ENCODE measurements at places on chromosomes 3 and 15.

- no peak for DNase-seq
These were observed 23.0 kb downstream of the ITGA11 start for GRCh38 chr15:68408971-68409370.

DNA sequence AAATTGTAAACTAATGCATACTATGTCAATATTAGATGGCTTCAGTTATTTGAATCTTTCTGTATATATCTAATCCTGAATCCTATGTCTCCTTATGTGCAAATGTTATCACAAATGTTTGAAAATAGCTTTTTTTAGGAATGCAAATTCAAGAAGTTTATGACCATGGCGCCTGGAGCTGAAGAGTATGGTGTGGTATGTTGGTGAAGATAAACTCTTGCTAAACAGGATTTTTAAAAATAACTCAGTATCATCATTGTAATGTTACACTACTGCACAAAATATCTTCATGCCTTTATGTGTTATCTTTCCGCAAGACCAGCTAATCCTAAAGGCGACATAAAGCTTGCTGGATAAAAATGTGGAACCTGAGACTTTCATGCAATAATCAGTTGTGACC lies 382.6 kb downstream of the ROBO1 start:
- DNase-seq = no peak

GRCh38 chr3:133113526-133113925 lies 75.3 kb downstream of the TMEM108 start:
- DNase-seq = no peak

- DNase-seq = peak; percentile 54
These were observed 2.5 kb upstream of the HACD2 start for GRCh38 chr3:123587401-123587800.

- no peak for DNase-seq
These were observed 190.4 kb downstream of the MEGF11 start for GRCh38 chr15:66063147-66063546.

- no peak for DNase-seq
These were observed 649.2 kb downstream of the ZPLD1 start for GRCh38 chr3:103083848-103084631.

DNA sequence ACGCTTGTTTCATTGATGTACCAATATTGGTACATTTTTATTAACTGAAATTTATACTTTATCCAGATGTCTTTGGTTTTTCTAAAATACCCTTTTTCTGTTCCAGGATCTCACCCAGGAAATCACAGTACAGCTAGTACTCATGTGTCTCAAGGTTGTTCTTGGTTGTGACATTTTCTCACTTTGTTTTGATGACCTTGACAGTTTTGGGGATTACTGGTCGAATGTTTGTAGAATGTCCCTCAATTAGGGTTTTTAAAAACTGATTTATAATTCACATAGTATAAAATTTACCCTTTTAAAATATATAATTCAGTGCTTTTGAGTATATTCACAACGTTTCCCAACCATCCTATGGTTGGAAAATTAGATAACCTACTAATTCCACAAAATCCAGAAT lies 6.3 kb upstream of the SNRPN start:
- no peak for DNase-seq

DNA sequence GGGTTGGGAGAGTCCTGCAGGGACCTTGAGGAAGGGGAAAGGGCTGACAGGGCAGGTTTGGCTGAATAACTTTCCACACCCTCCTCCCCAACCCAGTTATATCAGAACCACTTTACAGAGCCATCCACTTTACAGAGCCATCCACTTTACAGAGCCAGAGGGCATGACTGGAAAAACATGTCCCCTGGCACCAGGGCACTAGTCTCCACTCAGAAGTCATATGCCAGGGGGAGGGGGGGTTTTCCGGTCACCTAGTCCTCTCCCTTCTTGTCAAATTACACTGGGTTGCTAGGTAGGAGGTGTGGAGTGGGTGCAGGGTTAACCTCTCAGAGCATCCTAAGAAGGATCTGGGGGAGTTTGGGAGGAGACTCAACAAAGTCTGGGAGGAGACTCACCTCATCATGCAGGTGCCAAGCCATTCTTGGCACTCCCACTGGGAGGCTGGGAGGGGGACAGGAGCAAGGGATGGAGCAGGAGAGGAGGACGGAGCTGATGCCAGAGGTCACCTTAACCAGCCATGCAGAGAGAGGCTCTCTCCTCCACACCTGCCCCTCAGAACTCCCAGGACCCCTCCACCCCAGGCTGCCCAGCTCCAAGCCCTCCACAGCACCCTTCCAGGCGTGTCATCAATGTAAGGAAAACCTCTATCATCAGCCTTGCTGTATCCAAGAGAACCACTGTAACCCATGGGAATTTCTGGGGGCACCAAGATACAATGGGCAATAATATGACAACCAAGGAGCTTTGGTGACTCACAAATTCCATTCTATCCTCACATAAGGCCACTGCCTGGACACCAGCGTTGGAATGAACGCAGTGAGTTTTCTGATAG lies 1.7 kb downstream of the LRRC2 start:
- no peak for DNase-seq

- no peak for DNase-seq
These were observed 7.6 kb upstream of the ARHGEF26 start for GRCh38 chr3:154113609-154114008.

GRCh38 chr3:113894927-113895326 lies 52.9 kb upstream of the ZDHHC23 start:
- DNase-seq = no peak

DNA sequence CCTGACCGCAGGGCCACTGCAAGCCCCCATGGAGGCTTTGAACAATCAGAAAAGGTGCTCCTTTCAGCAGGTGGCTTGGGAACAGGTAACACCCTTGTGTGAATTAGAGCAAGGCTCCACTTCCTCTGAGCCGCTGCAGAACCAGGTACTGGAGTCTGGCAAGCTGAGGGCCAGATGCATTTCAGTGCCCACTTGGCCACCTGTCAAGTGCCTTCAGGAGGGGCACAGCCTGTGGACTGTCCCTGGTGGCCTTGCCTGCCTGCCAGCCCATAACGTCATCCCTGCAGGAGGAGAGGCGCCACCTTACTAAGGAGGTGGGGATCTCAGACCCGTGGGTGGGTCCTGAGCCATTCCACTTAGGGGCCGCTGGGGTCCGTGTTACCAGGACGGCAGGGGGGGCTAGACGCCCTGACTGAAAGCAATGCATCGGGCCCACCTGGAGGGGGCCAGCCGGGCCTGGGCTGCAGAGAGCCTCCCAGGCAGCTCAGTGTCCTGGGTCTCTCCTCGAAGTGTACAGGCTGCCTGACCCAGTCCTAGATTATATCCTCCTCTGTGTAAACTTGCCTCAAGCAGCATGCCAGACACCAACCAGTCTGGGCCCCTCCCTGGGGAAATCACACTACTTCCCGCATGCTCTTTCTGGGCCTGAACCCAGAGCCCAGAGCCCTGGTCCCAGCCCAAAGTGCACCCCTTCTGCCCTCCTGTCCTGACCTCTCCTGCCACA lies 16.1 kb downstream of the SPTBN5 start:
- no peak for DNase-seq

DNA sequence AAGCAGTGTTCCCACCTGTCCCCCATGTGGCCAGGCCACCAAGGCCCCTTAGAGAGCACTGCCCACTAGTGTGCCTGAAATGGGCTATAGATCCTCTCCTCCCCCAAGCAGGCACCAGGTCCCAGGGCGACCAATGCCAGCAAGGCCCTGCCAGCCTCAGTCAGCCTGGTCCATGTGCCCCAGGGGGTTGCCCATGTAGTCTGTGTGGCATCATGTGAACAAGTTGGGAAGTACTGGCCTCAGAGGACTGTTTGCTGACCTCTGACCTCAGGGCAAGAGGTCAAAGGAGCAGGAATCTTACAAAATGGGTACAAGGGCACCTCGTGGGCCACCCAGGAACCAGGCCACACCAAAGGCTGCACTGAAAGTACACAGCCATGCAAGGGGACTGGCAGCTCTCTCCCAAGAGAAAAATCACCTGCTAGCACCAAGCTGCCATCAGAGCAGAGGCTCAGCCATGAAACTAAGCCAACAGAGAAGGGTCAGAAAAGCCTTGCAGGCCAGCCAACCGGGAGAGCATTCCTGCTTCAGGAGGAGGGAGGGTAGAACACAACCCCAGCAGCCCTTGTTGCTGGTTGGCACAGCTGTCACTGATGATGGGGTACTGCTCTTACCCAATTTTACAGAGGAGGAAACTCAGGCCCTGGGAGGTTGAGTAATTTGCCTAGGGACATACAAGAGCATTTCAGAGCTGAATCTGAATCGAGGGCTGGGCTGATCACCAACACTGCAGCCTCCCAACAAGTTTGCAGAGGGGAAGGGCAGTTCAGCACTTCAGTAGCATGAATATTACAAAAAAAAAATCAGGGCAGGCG lies 5.2 kb upstream of the FURIN start:
- DNase-seq = no peak

DNA sequence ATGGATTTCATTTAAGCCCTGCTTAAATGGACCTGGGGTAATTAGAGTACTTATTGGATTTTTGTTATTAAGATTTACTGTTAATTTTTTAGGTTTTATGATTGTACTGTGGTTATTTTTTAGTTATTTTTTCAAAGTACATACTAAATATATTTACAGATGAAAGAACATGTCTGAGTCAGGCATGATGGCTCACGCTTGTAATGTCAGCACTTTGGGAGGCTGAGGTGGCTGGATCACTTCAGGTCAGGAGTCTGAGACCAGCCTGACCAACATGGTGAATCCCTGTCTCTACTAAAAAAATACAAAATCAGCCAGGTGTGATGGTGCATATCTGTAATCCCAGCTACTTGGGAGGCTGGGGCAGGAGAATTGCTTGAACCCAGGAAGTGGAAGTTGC lies 16.2 kb upstream of the RPL24 start:
- no peak for DNase-seq

- no peak for DNase-seq
These were observed 317.0 kb downstream of the GABRB3 start for GRCh38 chr15:26455828-26456227.

- DNase-seq = peak; percentile 74
These were observed 22.0 kb upstream of the TATDN2 start for GRCh38 chr3:10226293-10226692.

DNA sequence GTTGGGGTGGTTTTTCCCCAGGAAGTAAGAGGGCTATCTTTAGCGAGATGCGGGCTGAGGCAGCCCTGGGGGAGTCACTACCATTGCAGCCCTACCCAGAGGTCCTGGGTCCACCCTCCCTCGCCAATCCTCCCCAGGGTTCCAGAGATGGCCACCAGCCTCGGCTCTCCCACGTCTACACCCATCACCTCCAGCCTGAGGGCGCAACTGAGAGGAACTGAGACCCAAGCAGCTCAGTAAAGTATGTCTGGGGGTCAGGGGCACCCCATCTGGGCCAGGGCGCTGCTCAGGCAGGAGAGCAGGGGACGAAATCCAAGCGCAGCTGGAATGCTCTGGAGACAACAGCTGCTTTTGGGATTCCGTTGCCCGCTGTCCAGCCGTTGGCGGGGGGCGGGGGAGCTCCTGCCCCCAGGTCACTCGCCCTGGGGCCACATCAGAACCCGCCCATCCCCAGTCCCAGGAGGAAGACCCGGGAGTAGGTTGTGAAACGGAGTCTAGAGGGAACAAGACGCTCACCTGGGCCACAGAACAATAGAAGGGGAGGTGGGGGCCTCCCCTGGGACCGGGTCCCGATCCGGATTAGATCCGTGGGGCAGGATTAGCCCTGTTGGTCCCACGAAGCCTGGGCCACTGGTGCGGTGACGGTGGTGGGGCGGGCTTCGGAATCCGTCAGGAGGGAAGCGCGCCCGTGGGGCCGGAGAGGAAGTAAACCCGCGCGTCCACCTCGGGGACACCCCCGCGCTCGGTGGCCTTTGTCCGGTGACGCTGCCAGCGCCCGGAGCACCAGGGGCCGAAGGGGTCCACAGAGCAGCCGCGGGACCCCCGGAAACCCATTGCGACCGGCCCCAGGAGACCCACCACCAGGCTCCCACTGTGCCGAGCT lies 1.4 kb upstream of the NDUFAF3 start:
- DNase-seq = peak; percentile 76

- peak; percentile 6 for DNase-seq
These were observed 57.9 kb upstream of the CTXND1 start for GRCh38 chr15:80309769-80310384.

- no peak for DNase-seq
These were observed 510.5 kb upstream of the PROK2 start for GRCh38 chr3:72295276-72295961.

DNA sequence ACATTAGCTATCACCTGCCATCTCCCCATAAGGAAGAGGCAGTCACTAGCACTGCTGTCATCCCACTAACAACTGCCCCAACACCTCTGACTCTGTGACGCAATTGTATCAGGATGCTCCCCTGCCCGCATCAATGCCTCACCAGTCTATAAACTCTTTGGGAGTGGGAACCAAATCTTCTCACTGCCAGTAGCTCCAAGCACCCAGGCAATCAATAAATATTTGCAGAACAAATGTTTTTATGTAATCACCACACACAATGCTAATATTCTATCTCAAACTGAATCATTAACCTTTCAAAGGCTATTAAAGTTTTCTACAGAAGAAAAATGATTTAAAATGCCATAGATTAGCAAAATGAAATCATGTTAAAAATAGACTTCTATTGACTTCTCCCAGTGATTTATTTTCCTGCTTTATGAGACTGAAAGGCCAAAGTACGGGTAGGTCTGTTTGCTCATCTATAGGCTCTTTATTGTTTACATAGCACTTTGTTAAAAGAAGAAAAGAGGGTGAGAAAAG lies 131.3 kb downstream of the PLD1 start:
- DNase-seq = no peak

DNA sequence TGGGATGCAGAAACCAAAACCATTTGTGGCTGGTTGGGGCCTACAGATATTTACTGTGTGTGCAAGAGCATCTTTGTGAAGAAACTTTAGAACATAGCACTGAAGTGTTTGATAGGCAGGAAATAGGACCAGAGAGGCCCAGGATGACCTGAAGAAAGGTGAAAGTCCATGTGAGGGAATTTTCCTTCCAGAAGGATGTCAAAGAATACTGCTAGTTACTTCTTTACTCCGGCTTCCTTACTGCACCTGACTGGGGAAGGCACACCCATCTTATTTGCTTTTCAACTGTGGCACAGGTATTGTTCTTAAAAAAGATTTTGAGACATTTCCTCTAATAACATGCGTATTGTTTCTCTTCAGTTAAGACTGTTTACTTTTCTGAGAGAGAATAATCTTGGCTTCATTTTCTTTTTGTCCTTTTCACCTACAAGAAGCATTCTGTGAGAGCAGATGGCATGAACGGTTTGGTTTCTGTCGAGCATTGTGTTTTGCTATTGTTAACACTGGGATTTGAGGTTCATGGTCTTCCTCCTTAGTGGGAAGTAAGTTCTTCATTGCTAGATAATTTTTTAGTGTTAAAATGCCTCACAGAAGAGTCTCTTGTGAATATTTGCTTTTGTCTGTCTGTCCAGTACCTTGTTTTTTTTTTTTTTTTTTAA lies 71.5 kb downstream of the SLCO3A1 start:
- DNase-seq = no peak

GRCh38 chr3:194772241-194773000 lies 86.7 kb downstream of the FAM43A start:
- DNase-seq = no peak

GRCh38 chr3:132317229-132317948 lies at the start of gene ACP3:
TSS of gene ACP3 (plus strand) at chr3:132317407. CDS start at chr3:132317457, 50 bp downstream.
- peak; percentile 76 for DNase-seq

GRCh38 chr15:81097890-81098280 lies 36.2 kb upstream of the CFAP161 start:
- no peak for DNase-seq

GRCh38 chr3:80036176-80036575 lies 268.4 kb upstream of the ROBO1 start:
- DNase-seq = no peak
